ENCODE measurements at places on chromosomes 12 and 14.

GRCh38 chr14:26528415-26529182, 69.2 kb downstream of the NOVA1 start:
- DNase-seq = no peak

GRCh38 chr14:24900269-24901100, 149.5 kb downstream of the STXBP6 start:
- DNase-seq = no peak

GRCh38 chr12:131825146-131825892, 2.9 kb upstream of the MMP17 start:
- no peak for DNase-seq

- peak; percentile 13 for DNase-seq
Observed at GRCh38 chr14:92973261-92973797, 50.4 kb downstream of the CHGA start.

DNA sequence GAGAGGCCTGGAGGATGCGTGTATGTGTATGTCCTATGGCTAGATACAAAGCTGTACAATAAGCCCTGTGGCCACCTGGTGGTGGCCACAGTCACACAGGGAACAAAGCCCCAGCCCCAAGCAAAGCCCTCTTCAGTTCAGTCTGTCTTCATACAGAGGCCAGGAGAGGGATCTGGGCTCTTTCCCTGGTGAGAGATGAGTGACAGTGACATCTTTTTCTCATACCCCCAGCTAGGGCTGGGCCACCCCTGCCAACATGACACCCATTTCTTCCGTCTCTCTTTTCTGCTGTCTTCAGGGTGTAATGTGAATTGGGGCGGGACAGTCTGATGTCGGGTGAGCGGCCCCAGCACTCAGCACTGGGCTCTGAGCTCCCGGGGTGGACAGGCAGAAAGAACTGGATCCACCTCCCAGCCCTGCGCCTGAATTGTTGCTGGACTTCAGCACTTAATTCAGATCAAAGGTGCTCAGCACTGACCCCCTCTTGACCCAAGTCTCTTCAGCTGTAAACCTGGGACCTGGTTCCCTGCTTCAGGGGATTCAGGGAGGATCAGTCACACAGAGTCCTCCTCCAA, 59.8 kb downstream of the SERPINA3 start:
- DNase-seq = no peak

GRCh38 chr14:31837031-31837430, 240.1 kb upstream of the ARHGAP5 start:
- no peak for DNase-seq

GRCh38 chr14:25111061-25111601, 61.2 kb upstream of the STXBP6 start:
- DNase-seq = no peak

GRCh38 chr14:99899578-99900178, 106.5 kb downstream of the EML1 start:
- no peak for DNase-seq

DNA sequence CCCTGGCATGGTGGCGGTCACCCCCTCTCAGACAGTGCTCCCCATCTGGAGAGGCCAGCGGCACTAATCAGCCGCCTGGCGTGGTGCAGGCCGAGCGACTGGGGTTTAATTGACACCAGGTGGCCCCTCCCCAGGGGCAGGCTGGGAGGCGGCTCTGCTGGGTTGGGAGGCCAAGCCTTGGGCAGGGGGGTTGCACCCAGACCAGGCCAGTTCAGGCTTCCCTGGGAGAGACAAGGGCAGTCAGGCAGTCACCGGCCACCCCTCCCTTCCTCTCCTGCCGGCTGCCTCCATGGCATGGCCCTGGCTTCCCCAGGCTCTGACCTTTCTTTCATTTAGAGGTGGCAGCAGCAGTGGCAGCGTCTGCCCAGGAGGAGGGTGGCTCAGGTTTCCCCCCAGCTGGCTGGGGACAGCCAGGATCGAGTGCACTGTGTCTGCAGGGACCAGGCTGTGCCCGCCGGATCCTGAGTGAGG, 78.1 kb upstream of the NOS1 start:
- no peak for DNase-seq

DNA sequence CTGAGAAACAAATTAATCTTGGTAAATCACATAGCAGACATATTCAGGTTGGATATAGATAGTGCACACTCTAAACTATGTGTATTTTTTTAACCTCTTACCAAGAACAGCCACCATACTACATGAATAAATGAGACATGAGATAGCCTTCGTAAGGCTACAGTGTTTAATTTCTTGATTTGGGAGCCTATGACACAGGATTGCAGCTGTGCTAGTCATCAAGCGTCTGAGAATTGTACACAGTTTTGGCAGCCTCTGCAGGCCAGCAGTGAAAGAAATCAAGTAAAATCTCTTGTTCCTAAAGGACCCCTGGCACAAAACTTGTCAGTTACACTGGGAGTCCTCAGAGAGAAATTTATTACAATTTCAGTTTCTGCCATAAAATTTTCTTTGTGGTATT, 236.1 kb downstream of the C12orf50 start:
- DNase-seq = no peak

- DNase-seq = no peak
Observed at GRCh38 chr12:13534242-13534641, 337.7 kb downstream of the EMP1 start.

DNA sequence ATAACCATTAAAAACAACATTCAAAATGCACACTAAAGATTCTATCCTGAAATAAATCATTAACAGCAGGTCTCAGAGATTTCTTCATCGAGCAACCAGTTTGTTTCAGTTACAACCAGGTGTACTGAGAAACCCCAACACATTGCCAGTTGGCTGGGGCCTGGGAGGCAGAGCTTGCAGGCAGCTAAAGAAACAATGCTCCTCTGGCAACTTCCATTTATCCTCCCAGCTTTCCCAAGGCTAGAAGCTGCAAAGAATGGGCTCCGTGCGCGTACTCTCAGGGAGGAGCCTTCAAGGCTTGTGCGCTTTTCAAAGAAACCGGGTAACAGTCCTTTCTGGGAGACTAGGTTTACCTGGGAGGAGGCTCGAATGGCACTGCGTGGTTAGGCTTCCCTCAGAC, 181.6 kb downstream of the MSRB3 start:
- DNase-seq = no peak

DNA sequence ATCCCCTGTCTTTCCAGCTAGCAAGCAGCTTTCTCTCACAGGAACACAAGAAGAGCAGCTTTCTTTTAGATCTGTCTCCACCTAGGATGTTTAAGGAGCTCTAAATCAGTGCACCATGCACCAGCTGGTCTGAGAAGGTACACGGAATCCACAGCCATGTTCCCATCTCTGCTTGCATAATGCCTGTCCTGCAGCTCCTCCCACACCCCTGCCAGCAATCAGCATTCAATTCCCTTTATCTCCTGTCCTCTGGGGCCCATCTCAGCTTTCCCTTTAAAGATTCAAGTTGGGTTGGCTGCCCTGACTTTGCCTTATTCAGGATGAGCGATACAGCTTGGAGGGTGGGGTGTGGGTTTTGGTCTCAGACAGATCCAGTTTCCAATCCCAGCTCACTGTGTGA, 826.3 kb downstream of the BCL11B start:
- no peak for DNase-seq

- DNase-seq = no peak
Observed at GRCh38 chr14:68464711-68465110, 328.2 kb downstream of the ZFP36L1 start.

DNA sequence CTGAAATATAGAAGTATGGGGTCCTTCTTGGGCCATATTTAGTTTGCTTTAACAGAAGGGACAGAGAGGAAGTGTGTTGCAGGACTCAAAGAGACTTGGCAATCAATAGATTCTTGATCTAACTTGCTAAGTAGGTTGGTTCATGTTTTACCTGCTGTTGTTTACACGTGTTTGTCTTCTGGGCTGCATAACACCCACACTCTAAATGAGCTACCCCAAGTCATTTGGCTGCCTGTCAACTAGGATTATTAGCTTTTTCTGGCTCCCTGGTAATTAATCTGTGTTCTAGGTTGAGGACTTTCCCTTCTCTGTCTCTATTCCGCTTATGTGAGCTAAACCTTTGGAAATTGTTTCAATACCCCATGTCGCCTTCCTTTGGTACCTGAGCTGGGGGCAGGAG, 10.1 kb upstream of the TBPL2 start:
- no peak for DNase-seq

- no peak for DNase-seq
Observed at GRCh38 chr12:52224151-52224550, 8.9 kb upstream of the KRT7 start.

DNA sequence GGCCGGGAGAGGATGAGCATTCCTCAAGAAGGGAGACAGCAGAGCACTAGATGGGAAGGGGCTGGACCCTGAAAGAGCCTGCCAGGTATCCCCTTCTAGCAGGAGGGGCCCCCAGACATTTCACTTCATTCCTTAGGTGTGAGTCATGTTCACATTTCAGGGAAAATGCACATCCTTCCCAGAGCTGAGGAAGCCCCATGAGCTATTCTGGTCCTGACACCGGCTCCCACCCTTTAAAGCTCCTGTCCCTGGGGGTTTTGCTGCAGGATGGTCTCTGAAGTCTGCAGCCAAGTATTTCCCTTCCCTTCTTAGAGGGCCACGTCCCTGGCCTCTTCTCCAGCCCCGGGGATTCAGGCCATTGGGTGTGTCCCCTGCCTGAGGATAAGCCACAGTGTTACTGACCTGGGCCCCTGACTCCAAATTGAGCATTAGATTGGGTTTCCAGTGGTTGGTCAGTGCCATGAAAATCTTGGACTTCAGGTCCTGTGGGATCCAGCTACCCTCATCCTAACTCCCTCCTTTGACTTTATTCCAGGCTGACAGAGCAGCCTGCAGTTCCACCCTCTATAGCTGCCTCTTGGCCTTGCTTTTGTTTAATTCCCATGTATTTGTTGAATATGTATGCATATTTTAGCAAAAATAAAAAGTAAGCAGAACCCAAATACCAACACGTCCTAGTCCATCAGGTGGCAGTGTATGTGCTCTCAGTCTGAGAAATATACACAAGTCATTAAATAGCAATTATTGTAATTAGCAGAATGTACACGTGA, 267.1 kb downstream of the CACNA1C start:
- DNase-seq = no peak

DNA sequence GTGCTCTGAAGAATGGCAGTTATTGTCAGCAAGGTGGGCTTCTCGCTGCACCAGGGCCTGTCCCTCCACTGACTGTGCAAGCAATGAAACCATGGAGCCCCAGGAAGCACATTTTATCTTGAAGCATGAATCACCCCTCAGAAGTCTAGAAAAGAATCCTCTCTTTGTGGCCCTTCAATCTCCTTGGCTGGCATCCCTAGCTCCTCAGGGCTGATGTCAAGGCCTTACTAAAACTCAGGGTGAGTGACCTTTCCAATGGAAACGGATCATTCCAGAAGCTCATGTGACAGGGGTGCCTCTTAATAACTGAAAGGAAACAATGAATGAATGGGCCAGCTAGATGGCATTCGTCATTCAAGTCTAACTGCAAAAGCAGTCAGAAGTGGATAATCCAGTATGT, 22.3 kb upstream of the PLEKHH1 start:
- DNase-seq = no peak

GRCh38 chr12:130764475-130765185, 48.5 kb upstream of the RIMBP2 start:
- DNase-seq = no peak

DNA sequence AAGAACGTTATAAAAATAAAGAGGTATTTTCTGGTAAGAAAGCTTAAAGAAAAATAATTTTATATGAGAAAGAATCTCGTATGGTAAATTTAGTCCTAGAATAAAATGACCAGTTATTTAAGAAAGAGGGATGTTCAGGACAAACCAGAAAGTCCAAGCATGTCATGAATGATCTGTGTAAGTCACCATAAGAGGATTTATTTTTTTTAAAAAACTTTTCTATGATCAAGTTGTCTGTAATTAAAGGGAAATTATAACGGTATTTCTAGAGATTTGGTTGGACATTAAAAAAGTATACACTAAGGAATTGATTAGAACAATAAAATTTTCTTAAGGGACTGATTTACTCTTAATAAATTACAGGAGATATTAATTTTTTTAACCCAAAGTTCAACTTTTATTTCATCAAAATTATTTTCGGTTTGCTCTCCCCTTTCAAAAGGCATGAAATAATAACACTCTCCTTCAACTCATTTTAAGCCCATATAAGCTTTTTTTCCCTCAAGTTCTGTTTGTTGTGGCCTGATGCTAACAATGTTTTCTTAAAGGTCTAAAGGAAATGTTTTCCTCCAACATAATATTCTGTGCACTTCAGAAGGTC, 49.9 kb upstream of the CPSF6 start:
- peak; percentile 6 for DNase-seq

DNA sequence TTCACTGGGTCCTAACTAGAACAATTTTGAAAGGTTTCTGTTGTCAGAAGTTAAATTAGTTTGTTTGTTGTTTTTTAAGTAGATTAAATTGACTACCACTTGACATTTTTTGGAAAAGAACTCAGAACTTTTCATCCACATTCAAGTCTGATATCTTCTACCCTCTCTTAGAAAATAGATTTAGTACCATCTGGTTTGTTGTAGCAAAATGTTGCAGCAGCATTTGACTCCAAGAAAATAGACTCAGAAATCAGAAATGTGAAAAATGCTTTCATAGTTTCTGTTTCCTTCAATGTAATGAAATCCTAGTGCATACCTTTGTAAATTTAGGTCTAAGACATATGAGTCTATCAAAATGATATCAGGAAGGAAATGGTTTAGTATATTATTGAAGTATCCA, 256.3 kb upstream of the CLEC14A start:
- no peak for DNase-seq

DNA sequence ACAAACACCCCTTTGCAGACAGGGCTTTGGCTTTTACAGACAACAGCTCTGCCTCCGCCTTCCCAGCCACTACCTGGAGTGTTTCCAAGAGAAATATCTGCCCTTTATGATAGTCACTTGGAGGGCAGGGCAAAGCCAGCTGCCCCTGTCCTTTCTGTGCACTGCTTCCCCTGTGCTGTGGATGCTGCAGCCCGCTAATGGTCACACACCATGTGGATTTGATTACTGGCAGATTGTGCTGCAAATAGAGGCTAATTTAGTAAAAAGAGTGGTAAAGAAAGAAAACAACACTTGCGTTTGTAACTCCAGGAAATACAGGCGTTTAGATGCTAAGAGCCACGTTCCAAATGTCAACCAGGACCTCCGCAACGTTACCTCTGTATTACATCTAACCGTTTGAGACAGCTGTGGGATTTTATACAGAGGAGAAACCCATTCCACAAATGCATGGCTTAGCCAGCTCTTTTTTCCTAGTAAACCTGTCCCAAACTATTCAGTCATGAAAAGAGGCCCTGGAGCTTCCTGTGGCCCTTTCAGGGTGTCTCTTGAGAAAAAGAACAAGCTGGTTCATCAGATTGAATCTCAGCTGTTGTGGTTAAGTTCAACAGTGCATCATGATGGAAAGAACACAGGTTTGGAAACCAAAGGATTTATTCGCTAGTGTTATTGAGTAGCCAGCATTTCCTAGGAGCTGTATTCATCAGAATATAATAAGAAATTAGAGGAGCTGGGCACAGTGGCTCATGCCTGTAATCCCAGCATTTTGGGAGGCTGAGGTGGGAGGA, 30.1 kb upstream of the PWP1 start:
- no peak for DNase-seq

DNA sequence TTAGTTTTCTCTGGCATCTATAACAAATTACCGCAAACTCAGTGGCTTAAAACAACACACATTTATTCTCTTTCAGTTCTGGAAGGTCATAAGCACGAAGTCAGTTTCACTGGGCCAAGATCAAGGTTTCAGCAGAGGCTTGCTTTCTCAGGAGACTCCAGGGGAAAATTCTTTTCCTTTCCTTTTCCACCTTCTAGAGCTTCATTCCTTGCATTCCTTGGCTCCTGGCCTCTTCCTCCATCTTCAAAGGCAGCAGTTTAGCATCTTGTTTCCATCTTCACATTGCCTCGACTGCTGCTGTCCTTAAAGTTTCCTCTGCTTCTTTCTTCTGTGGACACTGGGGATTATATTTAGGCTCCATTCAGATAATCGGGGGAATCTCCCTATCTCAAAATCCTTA, 106.1 kb downstream of the PDE3A start:
- no peak for DNase-seq

GRCh38 chr12:69002969-69003368, 70.0 kb upstream of the CPM start:
- no peak for DNase-seq

Measured in NCI-H1417 (cell line).